ENCODE measurements at places on chromosomes 3 and 15. TPM values are rescaled to one million over a fixed set of nuclear protein-coding genes. Genes with fewer than 3 reads are reported as not detected.

SOX14 gene
- polyA plus RNA-seq, result not detected

DNA sequence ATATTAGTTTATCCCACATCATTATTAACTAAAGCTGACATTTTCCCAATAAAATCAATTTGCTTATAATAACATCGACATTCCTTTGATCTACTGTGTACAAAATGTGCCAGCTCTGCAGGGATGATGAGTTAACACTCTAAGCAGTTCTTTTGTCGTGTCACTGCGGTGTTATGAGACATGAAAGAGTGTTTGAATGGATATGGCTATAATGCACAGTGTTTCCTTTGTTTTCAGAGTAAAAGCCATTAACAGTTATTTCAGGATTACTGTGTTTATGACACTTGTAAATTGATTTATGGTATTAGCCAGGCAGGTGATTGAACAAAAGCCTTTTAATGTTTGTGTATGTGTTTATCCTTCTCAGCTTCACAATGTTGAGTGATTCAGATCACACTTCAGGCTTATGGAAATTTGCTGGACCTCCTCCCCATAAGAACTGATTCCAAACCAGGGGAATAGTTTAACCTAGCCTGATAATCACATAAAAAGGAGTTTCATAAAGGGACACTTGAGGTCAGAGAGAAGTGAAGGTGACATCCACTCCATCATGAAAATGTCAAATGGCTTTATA lies 115.7 kb downstream of the CHL1 start:
- DNase-seq, result no peak

DNA sequence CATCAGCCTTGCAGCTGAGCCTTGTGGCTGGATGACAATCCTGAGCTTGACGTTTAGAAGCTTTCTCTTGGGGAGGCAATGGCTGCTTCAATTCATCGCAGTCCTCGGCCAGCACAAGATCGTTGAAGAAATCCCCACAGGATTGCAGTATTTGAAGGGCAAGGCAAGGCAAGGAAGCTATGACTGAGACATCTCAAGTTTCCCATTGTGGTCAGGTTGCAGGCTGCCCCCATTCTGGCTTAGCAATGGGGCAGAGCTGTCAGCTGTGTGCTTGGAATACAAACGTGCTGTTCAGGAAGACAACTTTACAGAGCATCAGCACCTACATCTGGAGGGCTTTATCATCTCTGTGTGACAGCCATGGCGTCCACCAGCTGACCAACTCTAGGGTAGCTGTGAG lies 275.9 kb upstream of the TBL1XR1 start:
- DNase-seq, result no peak

DNA sequence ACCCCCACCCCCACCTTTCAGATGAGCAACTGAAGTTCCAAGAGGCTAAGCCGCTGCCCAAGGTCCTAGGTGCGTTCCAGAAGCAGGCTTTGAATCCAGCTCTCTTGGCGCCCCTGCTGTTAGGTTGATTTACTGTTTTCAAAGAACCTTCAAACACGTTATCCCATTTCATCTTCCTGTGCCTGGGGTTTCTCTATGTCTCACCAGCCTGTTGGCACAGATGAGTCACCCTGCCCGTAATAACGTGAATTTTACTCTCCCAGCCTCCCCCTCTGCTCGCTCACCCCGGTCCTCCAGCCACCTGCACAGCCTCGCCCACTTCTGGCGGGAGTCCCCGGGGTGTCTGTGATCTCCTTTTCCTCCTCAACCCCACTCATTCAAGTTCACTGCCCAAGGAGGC lies 13.0 kb upstream of the TSEN2 start:
- DNase-seq, result no peak
